Stimulated activated CD8-positive, alpha-beta memory T cell treated with anti-CD3 and anti-CD28 coated beads, Interleukin-15, amount 100 ng/mL, for 48 hours (primary cell): ENCODE measurements at places on chromosomes 16 and 17.

DNA sequence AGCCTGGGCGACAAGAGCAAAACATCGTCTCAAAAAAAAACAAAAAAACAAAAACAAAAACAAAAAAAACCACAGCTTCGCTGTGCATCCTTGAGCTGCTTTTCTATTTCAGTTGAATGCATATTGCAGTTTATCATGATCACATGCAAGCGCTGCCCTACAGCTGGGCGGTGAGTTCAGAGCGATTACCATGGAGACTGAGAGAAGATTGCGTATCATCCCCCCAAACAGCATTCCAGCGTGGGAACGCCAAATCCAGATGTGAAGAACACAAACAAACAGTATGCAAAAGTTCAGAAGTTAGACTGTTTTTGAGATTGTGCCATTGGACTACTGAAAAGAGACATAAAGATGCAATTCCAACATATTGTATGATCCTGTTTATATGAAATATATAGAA is 15.1 kb upstream of the SLC52A1 start:
- no peak for DNase-seq

GRCh38 chr17:5585287-5585794 is 1.0 kb upstream of the NLRP1 start:
- no peak for DNase-seq

DNA sequence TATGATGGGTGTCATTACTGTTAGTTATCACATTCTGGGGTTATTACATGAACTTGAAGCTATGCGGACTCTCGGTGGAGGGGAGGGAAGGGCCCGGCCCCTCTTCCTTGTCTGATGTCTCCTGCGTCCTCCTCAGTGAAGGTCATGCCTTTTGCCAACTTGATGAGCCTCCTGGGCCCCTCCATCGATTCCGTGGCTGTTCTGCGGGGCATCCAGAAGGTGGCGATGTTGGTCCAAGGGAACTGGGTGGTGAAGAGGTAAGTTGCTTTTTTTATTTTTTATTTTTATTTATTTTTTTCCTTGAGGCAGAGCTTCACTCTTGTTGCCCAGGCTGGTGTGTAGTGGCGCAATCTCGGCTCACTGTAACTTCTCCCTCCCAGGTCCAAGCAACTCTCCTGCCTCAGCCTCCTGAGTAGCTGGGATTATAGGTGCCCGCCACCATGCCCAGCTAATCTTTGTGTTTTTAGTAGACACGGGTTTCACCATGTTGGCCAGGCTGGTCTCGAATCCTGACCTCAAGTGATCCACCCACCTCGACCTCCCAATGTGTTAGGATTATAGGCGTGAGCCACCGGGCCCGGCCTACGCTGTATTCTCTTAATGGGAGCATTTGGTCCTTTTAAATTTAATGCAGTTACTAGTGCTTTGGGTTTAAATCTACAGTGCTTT is 21.6 kb downstream of the POLR3E start:
- peak; percentile 18 for DNase-seq

DNA sequence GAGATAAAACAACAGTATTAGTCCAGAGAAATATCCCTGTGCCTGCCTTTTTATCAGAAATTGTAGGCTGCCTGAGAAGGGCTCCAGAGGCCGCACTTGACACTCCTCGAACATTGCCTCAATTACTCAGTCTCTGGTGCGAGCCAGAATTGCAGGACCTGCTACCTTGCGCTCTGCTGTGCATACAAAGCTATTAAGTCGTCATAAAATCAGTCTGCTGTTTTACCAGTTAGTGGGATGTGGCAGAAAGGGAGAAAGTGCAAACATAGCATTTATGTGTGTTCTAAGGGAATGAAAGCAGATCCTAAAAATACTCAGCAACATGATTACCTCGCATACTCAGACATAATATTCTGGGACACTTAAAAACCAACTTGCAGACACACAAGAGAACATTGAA is 70.6 kb downstream of the TMC6 start:
- no peak for DNase-seq

GRCh38 chr17:73439597-73439996 is 127.8 kb upstream of the CDC42EP4 start:
- no peak for DNase-seq

DNA sequence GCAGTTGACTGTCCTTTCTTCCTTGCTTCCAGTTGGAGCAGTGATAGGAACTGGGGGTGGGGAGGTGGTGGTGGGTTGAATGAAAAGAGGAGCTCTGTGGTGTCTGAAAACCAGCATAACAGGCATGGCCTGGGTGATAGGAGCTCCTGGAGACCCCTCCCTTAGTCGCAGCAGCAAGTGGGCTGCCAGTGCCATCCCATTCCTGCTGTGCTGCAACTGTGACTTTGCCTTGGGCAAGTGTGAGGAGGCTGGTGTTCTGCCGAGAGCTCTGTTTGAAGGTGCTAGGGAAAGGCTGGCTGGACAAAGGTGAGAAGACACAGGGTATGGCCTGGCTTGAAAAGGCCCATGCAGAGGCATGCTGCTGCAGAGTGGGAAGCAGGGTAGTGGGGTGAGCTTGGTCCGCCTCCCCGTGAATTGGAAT is 2.7 kb upstream of the CDK5R1 start:
- no peak for DNase-seq

GRCh38 chr17:1227917-1228780 is 42.1 kb upstream of the BHLHA9 start:
- DNase-seq = no peak

DNA sequence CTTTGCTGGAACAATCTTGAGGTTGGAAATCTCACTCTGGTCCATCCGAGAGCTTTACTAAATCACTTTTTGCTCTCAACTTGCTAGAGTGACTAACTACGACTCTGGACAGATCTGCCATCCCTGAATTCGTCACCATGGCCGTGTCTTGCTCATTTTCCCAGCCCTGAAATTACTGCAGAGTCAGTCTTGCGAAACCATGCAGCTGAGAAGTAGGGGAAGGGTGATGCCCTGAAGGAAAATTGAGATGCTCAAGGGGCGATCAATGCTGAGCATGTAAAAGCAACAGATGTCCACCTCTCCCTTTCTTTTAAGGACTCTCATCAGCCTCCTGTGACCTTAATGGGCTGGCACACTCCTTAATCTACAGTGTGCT is 18.8 kb downstream of the PCTP start:
- DNase-seq = no peak

DNA sequence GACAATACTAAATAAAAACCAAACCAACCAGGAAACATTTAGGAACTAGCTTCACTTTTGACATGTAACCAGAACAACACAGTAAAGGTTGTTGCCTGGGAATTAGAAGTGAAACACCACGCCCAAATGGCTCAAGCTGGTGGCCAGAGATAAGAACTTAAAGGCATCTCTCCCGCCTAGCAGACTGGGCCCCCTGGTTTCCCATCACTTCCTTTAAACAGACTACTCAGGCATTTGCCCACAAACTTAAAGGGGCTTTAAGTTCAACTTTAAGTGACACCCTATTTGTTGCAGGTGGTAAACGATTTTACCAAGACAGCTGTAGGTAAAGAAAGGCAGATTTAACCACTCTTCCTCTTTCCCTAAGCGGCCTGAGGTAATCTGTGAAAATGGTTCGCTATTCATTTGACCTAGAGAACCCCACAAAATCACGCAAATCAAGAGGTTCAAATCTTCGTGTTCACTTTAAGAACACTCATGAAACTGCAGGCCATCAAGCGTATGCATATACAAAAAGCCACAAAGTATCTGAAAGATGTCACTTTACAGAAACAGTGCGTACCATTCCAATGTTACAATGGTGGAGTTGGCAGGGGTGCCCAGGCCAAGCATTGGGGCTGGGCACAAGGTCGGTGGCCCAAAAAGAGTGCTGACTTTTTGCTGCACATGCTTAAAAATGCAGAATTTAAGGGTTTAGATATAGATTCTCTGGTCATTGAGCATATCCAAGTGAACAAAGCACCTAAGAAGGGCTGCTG is 40.8 kb upstream of the BPTF start:
- no peak for DNase-seq

- DNase-seq = no peak
Measured at GRCh38 chr16:61179561-61179960, 856.7 kb downstream of the CDH8 start.

GRCh38 chr16:23704772-23705516 is 8.1 kb downstream of the ERN2 start:
- DNase-seq = no peak

DNA sequence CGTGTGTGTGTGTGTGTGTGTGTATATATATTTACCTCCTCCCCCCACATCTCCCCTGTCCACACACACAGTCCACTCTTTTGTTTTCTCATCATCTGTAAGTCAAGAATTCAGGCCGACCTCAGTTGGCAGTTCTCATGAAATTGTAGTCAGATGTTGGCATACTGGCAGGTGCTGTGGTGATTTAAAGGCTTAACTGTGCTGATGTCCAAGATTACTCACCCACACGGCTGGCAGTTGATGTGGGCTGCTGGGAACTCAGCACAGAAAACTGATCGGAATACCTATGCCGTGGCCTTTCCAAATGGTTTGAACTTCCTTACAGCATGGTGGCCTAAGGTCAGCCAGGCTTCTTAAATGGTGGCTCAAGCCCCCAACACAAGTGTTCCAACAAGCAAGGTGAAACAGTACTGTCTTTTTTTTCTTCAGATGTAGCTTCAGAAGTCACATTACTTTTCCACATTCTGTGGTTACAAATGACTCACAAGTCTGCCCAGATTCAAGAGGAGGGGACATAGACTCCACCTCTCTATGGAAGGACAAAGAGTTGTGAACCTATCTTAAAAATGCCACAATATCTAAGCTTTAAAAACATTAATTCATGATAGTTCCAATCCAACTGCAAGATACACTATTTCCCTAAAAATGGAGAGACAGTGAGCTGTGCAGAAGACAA is 198.5 kb upstream of the HS3ST4 start:
- DNase-seq = no peak

- no peak for DNase-seq
Measured at GRCh38 chr17:31493656-31494155, 102.2 kb downstream of the RAB11FIP4 start.

DNA sequence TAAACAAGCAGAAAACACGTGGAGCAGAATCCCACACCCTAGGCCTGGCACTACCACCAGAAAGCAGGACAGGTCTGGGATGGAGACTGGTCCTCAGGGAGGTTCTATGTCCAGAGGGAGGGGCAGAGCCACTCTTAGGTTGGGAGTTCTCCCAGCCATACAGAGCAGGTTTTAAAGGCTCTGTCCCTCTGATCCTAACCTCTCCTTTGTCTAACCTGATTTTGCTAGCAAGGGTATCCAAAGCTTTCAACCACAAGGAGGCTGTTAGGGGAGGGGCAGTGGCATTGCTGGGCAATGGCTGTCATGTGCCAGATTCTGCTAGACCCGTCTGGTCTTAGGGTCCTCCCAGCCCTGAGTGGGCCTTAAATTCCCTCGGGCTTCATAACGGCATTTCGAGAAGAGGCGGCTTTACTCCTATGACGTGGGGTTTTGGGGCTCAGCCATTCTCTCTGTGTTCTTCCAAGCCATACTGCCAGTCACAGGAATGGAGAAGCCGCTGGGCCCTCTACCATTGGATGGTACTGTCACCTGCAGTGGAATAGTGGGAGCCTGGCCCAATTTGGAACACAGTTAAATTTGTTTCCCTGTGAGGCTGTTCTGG is 5.7 kb downstream of the TPPP3 start:
- DNase-seq = no peak

- DNase-seq = no peak
Measured at GRCh38 chr16:11870399-11870798, 19.1 kb upstream of the RSL1D1 start.

- DNase-seq = no peak
Measured at GRCh38 chr17:83073389-83074063, 5.9 kb upstream of the METRNL start.

- DNase-seq = no peak
Measured at GRCh38 chr17:80546267-80546666, 1.6 kb downstream of the RPTOR start.

DNA sequence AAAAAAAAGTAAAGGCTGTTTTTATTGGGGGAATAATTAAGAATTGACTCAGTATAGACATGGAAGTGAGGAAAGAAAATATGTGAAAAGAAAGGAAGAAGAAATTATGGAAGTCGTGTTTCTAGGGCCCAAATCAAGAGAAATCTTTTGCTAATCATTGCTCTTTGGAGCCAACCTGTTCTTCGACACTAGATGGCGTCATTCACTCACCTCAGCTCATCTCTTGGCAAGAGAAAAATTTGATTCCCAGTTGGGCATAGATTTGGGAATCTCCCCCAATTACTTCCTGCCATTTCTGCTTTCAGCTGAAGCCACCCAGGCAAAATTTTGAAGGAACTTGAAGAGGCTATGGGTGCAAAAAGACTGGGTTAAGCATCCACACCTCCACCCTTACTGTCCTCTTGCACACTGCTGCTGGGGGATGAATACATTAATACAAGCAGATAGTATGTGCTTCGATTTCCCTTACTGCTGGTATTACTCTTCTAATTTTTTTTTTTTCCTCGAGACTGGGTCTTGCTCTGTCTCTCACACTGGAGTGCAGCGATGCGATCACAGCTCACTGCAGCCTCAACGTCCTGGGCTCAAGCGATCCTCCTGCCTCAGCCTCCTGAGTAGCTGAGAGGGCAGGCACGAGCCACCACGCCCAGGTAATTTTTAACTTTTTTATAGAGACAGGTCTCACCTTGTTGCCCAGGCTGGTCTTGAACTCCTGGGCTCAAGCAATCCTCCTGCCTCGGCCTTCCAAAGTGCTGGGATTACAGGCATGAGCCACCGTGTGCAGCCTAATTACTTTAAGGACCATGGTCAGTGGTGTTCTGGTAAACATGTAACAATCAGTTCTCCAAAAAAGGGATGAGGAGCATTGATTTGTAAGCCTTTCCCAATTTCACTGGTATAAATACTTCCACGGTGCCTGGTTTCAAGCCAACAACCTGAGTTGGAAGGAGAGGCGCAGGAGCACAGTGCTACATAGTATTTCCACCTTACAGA is 13.5 kb downstream of the PSMD7 start:
- DNase-seq = no peak

DNA sequence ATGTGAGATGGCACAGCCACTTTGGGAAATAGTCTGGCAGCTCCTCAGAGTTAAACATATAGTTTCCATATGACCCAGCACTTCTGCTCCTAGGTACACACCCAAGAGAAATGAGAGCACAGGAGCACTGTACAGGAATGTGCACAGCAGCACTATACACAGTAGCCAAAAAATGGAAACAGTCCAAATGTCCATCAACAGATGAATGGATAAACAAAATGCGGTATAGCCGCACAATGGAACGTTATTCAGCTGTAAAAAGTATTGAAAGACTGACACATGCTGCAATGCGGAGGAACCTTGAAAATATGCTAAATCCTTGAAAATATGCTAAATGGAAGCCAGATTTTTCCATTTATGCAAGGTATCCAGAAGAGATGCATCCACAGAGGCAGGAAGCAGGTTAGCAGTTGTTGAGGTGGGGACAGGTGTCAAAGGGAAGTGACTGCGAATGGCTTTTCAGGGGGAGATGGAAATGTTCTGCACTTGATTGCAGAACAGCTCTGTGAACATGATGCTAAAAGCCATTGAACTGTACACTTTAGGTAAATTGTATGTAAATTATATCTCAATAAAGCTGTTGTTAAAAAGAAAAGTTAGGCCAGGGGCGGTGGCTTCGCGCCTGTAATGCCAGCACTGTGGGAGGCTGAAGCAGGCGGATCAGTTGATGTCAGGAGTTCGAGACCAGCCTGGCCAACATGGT is 80.7 kb downstream of the MPRIP start:
- no peak for DNase-seq
